ENCODE measurements at places on chromosomes 2 and 18.
A peak's percentile ranks its signal among the peaks of the same experiment; 100 is the strongest.

GRCh38 chr18:26862084-26862483 is 3.4 kb downstream of the AQP4 start:
- DNase-seq: no peak

DNA sequence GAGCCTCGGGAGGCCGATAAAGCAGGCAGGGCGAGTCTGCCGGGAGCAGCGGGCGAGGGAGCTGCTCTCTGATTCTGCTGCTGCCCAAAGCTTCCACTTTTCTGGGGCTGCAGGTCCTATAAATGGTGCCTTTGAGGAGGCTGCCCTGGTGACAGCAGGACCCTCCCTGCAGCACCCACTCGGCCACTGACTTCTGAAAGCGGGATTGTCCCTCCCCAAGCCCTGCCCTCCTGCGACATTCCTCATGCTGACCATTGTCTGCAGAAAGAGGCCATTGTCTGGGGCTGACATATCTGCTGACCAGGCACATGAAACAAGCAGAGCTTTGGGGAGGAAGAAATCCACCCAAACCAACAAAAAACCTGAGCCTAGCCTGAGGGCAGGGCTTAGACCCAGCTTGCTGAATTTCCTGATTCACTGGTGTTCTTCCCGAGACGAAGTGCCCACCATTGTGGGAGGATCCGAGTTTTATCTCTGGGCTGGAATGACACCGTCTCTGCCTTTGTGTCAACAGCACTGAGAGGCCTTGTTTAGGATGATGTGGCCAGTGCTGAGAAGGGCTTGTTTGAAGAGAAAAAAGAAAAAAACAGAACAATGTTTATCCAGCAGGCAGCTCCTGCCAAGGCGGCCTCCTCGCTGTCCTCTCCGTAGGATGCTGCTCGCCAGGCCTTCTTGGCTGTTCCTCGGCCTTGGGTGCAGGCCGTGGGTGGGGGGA is 129.7 kb downstream of the MYCN start:
- DNase-seq: no peak

GRCh38 chr2:231370749-231371429 is 24.6 kb upstream of the B3GNT7 start:
- DNase-seq: no peak

GRCh38 chr18:476251-476664 is 24.2 kb downstream of the COLEC12 start:
- DNase-seq: no peak

DNA sequence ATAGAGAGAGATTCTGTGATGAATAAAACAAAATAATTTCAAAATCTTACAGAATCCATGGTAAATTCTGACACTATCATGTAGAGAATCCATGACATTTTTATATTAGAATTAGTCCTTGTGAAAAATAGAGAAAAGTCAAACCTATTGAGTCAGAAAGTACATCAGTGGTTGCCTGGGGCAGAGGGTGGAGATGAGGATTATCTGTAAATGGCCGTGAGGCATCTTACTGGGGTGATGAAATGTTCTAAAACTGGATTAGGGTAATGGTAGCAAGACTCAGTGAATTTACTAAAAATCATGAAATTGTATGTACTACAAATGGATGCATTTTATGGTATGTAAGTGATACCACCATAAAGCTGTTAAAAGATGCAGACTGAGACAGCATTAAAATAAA is 323.1 kb downstream of the SLC8A1 start:
- DNase-seq: no peak

- DNase-seq: no peak
Observed at GRCh38 chr18:24627644-24628315, 167.3 kb downstream of the HRH4 start.

DNA sequence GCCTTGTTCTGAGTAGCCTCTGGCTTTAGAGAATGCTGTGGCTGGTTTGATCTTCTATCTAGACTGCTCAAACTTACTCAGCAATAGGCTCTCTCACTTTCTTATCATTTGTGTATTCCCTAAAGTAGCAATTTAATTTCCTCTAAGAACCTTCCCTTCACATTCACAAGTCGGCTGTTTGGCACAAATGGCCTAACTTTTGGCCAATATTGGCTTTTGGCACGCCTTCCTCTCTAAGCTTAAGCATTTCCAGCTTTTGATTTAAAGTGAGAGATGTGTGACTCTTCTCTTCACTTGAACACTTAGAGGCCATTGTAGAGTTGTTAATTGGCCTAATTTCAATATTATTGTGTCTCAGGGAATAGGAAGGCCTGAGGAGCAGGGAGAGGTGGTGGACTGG is 219.5 kb upstream of the PXDN start:
- no peak for DNase-seq

- DNase-seq: no peak
Observed at GRCh38 chr2:179749210-179749609, 112.2 kb downstream of the ZNF385B start.

DNA sequence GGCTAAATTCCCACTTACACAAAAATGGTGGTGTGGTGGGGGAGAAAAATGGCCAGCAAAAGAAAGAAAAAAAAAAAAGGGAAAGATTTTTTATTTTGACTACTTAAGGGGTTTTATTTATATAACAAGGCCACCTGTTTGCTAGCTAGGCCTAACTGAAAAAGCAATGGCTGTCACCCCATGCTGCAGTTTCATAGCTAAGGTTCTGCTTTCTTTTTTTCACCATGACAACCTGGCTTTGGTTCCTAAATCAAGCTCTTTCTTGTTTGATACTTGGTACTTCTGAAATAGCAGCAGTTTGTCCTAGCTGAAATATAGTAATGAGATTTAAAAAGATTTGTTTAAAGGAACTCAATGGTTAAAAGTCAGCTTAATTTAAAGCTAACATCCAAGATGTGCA is 433.2 kb upstream of the MEX3C start:
- no peak for DNase-seq

DNA sequence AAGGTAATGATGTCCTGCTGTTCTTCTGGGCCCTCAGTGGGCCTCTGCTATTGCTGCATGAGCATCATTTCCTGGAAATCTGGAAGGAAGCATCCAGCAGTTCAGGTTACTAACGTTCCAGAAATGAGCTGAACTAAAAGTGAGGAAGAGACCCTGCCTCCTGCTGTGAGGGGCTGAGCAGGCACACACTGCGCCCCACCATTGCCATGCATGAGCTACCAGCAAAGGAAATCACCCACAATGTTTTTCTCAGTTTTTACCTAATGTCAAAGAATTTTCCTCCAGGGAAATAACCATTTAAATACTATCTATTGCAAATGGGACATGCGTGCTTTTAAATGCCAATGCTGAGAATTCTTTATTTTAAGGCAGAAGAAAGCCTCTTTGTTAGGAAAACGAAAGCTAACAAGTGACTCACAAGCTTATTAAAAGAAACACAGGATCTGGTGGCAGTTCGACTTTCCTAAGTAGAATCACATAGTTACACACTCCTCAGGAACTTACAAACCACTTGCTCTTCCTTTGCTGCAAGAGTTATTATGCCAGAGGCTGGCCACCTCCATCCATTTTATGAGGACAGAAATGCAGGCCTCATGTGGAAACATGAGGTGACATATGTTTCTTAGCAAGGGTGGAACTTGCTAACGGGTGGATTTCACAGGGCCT is 152.6 kb upstream of the TTC39C start:
- peak; percentile 71 for DNase-seq

DNA sequence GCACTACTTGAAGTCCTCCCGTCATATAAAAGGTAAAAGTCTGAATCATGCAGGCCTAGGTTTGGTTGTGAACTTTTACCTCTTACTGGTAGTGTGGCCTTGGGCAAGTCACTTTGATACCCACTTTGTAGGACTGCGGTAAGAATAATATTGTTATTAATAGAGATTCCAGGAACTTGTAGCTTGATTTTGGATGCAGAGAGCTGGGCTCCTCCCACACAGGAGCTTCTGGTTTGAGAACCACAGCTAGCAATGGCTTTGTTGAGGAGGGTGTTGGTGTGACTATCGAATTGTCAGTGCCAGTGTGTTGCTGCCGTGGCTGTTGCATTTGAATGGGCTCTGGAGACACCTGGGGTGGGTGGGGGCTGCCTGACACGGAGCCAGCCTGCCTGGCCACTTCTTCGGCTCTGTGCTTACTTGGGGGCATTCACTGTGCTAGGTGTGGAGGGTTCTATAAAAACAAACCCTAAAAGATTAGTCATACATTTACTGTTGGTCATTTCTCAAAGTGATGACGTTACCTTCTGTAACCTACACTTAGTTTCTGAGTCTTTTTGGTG is 38.5 kb downstream of the ASAP2 start:
- no peak for DNase-seq

DNA sequence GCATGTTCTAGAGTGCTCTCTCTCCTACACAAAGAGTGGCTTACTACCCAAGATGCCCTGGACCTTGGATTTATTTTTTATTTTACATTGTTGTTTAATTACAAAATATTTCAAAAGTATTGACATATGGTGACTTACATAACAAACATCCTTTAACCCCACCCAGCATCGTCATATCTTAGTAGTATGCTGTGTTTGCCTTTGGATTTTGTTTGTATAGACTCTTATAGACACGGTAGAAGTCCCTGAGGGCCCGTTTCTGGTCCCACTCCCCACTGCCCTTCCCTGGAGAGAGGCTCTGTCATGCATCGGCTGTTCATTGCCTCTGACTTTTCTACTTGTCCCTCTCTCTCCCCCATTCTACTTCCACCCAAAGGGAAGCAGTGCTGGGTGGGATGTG is 112.0 kb downstream of the ZBTB7C start:
- no peak for DNase-seq

- DNase-seq: no peak
Observed at GRCh38 chr18:63878925-63879324, 8.6 kb upstream of the SERPINB2 start.

GRCh38 chr18:3579701-3580100 is 129.7 kb downstream of the TGIF1 start:
- DNase-seq: peak; percentile 27

- no peak for DNase-seq
Observed at GRCh38 chr2:84217456-84217855, 241.6 kb downstream of the SUCLG1 start.

- peak; percentile 61 for DNase-seq
Observed at GRCh38 chr2:8134985-8135682, 546.7 kb upstream of the ID2 start.

DNA sequence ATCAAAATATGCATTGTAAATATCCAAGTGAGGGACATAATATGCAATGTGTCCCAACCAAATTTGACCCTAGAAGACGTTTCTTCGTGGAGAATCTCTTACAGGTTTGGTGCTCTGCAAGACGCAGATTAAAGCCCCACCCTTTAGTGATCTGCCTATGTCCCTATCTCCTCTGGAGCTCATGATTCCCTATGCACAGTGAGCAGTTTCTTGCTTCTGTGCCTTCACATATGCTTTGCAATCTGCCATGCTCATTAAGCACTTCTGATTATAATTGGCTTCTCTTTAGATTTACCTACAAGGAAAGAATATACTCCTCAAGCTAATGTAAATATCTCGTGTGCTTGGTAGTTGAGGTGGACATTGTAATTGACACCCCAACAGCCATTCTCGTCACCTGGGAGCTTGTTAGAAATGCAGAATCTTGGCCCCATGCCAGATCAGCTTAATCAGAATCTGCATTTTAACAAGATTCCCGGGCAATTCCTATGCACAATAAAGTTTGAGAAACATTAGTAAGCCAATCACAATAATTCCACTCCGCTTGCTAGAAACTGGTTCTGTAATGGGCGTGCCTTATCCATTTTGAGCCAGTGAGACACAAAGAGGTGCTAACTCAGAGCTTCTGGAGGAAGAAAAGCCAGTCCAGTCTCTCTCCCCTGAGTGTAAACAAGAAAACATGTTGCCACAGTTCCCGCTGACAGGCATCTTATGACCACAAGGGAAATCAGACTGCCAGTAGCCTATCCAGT is 2.8 kb upstream of the PUM2 start:
- DNase-seq: no peak

DNA sequence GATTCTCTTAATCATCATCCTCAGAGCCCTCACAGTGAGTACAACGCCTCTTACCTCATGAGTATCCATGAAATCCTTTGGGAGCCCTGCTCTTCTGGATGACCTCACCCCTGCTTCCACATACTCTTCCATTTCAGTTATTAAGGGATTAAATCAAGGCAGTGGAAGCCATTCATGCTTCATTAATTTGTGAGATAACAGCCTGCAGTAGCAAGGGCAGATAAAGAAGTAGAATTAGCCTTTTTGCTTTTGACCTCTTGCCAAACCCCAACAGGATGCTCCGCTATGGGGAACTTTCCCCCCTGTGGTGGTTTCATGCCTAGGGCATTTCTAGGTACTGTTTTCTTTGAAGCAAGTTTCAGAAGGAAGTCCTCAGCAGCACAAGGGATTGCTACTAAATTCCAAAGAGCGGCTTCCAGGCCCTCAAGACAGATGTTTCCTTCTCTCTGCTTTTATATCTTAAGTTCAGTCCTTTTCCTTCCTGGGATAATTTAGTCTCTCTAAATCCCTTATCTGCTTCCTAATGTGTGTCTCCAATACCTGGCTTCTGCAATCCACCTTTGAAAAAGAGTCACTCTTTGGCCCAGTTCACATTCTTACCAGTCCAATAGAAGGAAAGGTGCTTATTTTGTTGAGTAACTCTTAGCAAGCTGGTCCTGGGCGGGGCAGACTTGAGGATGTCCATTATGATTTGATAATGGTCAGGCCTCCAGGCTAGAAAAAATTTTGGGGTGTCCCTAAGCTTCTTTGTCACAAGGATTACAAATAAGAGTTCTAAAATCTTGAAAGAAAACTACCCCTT is 76.9 kb downstream of the MYO1B start:
- DNase-seq: peak; percentile 43

DNA sequence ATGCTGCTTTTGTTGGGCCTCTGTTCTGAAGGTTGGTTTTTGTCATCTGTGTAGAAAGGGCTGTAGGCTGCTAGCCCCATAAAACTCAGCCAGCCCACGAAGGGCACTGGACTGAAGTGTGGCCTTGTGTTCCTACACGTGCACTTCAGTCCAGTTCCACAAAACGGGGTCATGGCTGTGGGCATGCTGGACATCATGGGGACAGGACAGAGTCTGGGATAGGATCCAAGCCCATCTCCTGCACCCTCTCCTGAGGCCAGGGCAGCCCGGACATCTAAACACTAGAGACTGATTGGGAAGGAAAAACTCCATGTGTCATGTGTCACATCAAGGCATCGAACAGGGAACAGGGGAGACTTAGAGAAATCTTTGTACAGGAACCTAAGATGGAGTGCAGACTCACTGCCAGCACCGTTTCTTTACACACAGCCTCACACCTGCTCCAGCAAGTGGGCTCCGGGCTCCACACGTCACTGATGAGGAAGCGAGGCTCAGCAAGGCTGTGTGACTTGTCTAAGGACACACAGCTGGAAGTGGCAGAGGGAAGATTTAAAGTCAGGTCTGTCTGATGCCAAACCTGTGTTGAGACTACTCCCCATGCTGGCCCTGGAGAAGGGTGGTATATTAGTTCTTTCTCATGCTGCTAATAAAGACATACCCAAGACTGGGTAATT is 74.8 kb upstream of the BCL2L11 start:
- DNase-seq: no peak

All from inflammatory macrophage (primary cell).